ENCODE measurements at places on chromosomes 1 and 21. TPM values are rescaled to one million over a fixed set of nuclear protein-coding genes. Genes with fewer than 3 reads are reported as not detected.

ESPN gene
- 0.41 TPM for total RNA-seq

- H3K4me3 ChIP-seq = peak overlapping the region; percentile 9
- DNase-seq = no peak
- peak overlapping the region; percentile 35 for H3K27ac ChIP-seq
- H3K27me3 ChIP-seq = no peaks in the 10 kb centered on the region
- H3K36me3 ChIP-seq = no peaks in the 10 kb centered on the region
Observed at GRCh38 chr1:91876040-91876470, 9.9 kb downstream of the TGFBR3 start.

- H3K27ac ChIP-seq = no peak overlapping the region
- no peaks in the 10 kb centered on the region for H3K36me3 ChIP-seq
- peaks cover 6% of the 10 kb centered on the region for H3K4me1 ChIP-seq
- no peaks in the 10 kb centered on the region for H3K27me3 ChIP-seq
Observed at GRCh38 chr1:72178266-72178665, 104.1 kb downstream of the NEGR1 start.

DNA sequence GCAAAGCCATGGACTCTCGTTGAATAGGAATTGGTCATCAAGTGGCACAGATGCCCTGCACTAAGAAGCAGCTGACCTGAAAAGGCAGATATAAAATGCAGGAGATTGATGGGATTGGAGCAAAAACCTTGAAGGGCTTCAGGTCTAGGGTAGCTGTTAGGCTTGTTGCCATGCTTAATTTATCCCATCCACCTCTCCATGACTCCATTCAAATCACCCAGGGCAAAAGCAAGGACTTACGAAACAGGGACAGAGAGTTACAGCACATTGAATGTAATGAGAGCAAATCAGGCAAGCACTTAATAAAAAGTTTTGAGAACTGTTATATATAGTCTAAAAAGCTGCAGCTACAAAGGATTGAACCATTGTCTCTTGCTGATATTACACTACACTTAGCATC lies 298.2 kb upstream of the ESRRG start:
- H3K27ac ChIP-seq = no peak overlapping the region
- no peak overlapping the region for H3K4me3 ChIP-seq
- peaks cover 38% of the 10 kb centered on the region for H3K4me1 ChIP-seq
- no peaks in the 10 kb centered on the region for H3K36me3 ChIP-seq
- no peak for DNase-seq

DNA sequence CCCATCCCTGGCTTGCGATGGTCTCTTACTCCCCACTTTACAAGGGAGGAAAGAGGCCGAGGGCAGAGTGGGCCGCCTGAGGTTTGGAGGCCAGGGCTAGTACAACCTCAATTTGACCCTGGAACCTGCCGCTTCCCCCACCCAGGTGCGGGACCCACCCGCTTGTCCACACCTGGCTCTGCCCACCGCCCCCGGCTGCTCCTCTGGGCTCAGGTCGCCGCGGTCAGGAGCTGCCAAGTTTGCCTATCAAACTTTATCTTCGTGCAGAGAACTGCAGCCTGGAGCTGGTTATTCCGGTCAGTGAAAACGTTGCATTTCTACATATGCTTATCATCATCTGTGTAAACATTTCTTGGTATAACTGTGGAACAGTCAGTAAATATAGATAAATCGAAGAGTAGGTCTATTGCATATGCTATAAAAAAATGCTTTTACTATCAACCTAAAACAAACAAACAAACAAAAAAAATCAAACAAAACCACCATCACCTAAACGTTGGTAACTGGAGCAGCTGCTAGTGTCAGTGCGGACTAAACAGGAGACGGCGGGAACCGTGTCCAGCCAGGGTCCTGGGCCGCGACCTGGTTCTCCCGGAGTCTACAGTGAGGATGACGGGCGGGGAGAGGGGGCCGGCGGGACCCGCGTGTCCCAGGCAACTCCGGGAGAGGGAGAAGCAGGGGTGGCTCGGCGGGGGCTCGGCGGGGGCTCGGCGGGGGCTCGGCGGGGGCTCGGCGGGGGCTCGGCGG lies 906 bp upstream of the ADARB1 start:
- peak overlapping the region; percentile 97 for H3K27ac ChIP-seq
- peaks cover 29% of the 10 kb centered on the region for H3K4me1 ChIP-seq
- DNase-seq = no peak
- H3K36me3 ChIP-seq = no peaks in the 10 kb centered on the region
- H3K4me3 ChIP-seq = peak overlapping the region; percentile 97

- peaks cover 34% of the 10 kb centered on the region for H3K4me1 ChIP-seq
- peak; percentile 50 for DNase-seq
- peak overlapping the region; percentile 87 for H3K27ac ChIP-seq
- H3K27me3 ChIP-seq = no peaks in the 10 kb centered on the region
- no peaks in the 10 kb centered on the region for H3K36me3 ChIP-seq
Observed at GRCh38 chr1:216815260-216816131, 92.3 kb upstream of the ESRRG start.
